ENCODE measurements at places on chromosomes 3 and 15.

DNA sequence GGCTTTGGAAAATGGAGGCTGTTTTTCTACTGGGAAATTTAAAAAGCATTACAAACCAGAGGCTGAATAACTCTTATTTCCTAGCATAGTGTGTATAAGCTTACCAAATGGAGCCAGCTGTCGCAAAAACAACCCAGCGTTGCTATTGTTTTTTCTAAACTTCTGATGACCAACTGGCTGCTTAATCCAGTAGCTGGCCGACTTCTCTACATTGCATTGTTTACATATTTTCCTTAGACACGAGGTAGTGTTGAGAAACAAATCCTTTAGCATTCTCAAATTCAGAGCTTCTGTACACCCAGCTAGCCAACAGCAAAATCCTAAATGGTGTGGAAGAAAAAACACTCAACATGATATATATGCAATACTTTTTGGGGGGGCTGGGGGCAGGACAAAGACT is 161.0 kb upstream of the ADAMTS9 start:
- DNase-seq = no peak

DNA sequence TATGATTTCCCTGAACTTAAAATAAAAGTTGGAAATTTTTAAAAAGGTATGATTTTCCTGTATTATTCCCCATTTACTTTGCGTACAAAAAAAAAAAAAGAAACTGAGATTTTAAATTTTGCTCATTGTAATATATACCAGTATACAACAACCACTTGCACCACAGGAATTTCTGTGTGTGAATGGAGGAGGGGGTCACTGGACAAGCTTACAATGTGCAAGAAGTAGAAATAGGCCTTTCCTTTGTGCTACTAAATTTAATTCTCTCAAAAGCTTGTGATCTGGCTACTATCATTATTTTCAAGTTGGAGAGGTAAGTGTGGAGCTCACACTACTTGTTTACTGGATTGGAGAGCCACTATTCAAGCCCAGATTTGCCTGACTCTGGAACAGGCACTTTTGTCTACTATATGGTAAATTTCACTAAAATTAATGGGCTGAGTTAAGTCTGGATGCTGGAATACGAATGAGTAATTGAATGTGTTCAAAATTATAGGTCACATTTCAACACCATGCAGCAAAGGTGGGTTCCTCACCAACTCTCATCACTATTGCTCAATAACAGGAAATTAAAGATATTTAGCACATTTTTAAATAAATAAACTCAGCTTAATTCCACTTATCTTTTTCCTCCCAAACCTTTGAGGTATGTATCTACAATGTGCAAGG is 148.0 kb upstream of the MBNL1 start:
- no peak for DNase-seq

DNA sequence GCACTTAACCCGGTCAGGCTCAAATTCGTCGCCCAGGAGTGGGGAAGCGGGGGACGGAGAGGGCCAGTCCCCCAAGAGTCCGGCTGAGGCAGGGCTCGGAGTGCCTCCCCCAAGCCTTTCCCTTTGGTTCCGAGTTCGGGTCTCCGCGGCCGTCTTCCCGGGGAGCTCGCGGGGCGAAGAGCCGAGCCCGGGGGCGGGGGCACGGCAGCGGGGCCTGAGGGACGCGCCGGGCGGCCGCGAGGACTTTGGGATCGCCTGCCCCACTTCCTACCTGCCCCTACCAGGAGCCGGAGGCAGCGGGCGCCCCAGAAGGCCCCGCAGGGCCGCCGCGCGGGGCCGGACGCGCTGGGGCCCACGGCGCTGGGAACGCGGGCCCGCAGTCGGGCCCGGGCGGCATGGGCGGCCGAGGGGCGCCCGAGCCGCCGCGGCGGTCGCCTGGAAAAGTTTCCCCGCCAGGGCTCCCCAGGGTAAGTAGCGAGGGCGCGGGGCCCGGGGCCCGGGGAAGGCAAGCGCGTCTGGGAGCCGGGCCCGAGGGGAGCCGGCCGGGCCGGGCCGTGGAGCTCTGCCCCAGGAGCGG is 2.8 kb downstream of the FURIN start:
- DNase-seq = peak; percentile 39

GRCh38 chr3:30193625-30194044 is 412.8 kb upstream of the TGFBR2 start:
- no peak for DNase-seq

- DNase-seq = peak; percentile 64
These were observed 33.3 kb upstream of the VPS33B start for GRCh38 chr15:91055548-91056331.

DNA sequence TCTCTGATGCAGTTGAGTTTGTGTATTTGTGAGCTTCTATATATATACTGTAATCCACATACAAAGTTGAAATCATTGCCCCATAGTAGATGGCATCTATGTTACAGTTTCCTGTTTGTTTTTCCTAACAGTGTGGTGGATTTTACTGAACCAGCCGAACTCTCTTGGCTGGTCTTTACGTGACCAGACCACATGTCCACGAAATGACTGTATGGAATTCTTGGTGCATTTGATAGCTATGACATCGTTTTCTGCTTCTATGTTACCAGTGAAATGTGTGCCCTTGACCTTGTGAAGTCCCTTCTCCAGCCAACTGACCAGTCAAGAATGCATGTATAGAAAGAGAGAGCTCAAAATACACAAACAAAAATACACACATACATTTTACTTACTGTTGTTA is 1.8 kb downstream of the KCNMB2 start:
- DNase-seq = no peak

DNA sequence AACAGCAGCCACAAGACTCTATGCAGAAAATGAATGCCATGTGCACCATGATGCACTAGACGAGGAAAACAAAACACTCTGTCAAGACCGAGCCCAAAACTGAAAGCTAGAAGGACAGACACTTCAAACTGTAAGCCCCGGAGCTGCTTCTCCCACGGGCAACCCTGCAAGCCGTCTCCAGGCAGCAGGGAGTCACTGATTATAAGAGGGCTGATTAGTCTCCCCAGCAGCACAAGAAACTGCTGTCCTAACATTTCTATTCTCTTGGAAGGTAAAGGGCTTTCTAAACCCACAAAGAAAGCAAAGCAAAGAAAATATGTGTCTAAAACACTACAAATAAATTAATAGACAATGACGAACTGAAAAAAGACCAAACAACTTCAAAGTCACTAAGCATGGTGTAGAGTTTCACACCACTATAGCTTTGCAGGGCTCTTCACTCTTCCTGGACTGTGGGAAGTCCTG is 15.5 kb downstream of the TBC1D2B start:
- DNase-seq = peak; percentile 57

DNA sequence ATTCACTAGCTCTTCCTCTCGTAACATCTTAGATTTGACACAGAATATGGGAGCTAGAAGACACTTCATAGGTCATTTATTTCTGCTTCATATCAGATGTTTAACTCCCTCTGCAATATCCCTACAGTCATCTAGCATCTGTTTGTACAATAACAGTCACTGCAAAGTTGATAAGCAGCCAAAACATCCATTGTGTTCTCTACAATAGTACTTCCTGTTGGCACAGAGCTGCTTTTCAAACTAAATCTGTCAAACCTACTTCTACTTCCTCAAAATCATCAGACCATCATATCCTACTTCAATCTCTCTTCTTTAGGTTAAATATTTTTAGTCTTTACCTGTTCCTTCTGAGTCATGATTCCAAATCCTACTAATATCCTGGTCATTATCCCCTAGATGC is 233.2 kb downstream of the FGF12 start:
- DNase-seq = no peak

DNA sequence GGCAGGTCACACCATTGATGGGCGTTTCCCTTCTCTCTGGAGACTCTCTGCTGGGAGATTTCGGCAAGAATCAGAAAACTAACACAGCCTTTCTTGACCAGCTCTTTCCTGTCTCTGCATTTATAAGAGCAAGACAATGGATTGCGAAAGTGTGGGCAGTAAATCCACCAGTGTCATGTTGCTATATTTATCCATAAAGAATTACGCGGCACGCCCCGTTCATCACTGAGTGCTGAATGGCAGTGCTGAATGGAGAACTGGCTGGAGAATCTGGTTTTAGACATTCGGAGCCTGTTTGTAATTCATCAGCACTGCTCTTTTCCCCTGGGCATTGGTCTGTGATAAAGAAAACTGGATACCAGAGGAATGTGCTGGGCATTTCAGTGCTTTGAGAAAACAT is 2.0 kb upstream of the CEMIP start:
- DNase-seq = no peak

DNA sequence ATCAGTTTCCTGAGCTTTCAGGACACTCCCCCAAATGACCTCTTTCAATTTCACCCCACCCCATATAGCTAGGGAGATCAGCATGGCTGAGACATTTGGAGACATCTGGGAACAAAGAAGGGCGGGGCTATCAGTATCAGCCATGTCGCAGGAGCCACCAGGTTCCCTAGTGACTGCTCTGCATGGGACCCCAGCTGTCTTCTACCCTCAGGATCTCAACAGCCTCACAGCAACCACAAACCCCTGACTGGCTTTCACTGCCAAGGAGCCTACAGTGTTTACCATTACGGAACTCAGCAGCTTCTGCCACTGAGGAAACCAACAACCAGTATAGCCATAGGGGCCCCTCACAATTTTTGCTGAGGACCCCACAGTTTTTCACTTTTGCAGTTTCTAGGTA is 269.6 kb upstream of the TRIM42 start:
- DNase-seq = no peak

All from GM10248 (cell line).